ENCODE measurements at places on chromosomes 4 and X.

DNA sequence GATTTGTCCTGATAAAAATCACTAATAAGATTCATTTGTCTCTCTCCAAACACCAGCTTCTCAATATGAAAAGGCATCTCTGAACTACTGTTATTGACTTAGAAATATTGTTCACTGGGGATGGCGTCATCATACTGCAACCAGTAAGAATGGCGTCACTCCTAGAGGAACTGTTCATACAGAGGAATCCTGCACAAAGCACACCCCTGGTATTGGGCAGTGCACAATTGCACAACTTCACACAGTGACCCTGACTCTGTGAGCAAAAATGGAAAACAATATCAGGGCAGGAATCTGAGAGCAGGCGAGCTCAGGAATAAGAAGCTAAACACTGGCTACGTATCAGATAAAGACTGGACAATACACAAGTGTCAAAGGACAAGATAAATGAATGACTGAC, 66.7 kb upstream of the PNPLA4 start:
- no peak for DNase-seq

- no peak for DNase-seq
These were observed 91.3 kb downstream of the GUCY2F start for GRCh38 chrX:109390556-109390955.

DNA sequence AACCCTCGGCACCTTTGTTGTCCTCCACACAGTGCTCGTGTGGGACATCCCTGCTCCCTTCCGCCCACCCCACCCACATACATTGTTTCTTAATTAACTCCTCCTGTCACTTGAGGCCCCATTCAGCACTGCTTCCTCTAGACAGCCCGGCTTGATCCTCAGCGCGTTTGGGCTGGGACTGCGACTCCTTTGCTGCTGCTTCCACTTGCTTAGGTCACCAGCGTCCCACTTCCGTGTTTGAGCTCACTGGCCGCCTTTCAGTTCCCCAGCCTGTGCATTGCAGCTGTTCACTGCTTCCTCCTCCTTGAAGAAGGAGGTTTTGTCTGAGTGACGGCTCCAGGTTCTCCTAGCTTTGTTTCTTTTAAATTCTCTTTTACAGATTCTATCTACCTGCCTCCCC, 16.1 kb downstream of the RNF4 start:
- no peak for DNase-seq

- DNase-seq, result no peak
These were observed 22.3 kb upstream of the HERC3 start for GRCh38 chr4:88570001-88570400.

DNA sequence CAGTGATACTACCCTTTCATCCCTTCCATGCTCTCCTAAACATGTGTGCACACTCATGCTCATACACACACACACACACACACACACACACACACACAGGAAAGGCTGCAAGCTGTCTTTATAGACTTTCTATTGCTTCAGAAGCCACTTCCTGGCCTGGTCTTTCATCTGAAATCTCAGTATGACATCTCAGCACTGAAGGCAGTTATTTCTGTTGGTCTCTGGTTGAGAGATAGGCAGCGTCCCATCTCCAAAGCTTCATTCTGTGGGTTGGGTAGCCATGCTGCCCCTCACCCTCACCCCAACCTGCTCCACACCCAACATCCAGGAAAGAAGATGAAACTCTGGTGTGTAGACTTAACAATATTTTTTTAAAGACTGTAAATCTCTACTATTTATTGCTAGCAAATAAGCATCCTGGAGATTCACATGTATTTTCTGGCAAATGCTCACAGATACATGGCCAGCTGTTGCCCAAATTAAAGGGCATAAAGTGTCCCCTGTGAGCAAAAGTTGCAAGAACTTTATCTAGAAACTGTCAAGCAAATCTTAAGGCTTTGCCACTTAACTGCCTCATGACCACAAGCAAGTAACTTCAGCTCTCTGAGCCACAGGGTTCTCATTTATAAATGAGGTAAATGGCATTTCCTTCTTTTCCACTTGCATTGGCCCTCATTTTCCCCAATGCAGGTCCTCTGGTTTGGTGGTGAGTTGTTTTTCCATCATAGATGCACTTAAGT, 189.8 kb upstream of the AFF2 start:
- DNase-seq, result no peak

DNA sequence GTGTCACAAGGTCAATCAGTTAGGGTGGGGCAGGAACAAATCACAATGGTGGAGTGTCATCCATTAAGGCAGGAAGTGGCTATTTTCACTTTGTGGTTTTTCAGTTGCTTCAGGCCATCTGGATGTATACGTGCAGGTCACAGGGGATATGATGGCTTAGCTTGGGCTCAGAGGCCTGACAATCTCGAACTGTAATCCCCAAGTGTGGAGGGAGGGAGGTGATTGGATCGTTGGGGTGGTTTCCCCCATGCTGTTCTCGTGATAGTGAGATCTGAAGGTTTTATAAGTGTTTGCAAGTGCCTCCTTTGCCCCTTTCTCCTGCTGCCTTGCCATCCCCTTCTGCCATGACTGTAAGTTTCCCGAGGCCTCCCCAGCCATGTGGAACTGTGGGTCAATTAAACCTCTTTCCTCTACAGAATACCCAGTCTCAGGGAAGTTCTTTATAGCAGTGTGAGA, 36.7 kb upstream of the STS start:
- no peak for DNase-seq

DNA sequence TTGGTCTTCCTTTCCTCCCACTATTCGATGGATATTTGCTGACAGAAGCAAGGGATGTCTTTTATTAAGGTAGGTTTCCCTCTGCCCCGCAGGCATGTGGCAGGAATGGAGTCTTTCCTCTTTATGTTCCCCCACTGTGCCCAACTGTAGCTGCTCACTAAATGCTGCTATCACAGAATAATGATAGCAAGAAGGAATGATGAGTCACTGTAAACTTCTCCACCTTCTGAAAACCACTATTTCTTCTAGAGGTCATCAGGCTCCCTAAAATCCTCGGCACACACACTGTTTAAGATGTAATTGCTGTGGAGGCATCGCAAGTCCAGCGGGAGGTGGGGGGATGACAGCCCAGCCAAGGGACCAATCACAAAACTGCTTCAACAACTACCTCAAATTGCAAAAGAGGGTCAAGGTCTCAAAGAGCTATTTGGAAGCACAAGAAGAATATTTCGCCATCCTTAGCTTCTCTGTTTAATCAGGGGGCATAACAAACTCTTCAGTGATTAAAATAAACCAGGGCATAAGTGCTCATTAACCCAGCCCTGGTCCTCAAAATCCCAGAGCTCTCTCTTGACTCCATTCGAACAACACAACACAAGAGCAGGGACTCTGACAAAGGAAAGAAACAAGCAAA, 13.9 kb downstream of the QDPR start:
- no peak for DNase-seq

GRCh38 chrX:151694661-151695582, at the start of gene PRRG3:
Gene PRRG3, plus strand, starts transcription at chrX:151695458. Its CDS starts 3,357 bp downstream, at chrX:151698815.
- no peak for DNase-seq

DNA sequence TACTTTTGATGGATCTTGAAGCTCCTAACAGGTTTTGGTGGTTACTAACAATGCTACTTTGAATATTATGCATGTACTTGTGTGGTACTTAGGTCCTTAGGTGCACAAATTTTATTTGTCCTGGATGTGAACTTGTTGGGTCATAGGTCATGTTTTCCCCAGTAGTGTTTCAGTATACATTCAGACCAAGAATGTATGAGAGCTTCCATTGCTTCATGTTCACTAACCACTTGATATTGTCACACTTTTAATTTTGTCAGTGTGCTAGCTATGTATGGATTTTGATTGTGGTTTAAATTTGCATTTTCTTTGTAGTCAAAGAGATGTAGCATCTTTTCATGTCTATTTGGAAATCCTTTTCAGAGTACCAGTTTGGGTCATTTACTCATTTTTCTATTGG, 32.2 kb downstream of the CLCN3 start:
- no peak for DNase-seq

GRCh38 chr4:152936446-152937335, 568 bp downstream of the FHDC1 start:
- DNase-seq, result no peak

DNA sequence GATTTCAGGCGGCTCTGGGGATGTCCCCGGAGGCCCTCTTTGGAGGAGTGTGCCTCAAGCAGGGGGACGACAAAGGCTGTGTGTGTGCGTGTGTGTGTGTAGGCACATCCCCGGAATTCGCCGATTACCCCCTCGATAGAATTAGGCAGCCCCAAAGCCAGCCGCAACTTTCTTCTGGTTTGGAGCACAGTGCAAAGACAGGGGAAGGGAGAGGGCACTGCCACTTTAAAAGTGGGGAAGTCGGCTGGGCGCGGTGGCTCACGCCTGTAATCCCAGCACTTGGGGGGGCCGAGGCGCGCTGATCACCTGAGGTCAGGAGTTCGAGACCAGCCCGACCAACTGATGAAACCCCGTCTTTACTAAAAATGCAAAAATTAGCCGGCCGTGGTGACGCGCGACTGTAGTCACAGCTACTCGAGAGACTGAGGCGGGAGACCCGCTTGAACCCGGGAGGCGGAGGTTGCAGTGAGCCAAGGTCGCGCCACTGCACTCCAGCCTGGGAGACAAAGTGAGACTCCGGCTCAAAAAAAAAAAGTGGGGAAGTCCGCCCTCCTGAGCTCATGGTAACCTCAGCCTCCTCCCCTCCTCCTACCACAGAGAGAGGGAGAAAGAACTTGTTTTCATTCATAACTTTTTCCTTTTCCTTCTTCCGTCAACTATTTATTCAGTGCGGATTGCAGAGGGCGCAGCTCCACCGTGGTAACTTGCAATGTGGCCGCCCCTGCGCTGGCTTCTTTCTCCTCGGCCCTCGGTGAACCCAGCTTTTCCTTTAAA, 2.4 kb downstream of the SPRY1 start:
- DNase-seq, result no peak

DNA sequence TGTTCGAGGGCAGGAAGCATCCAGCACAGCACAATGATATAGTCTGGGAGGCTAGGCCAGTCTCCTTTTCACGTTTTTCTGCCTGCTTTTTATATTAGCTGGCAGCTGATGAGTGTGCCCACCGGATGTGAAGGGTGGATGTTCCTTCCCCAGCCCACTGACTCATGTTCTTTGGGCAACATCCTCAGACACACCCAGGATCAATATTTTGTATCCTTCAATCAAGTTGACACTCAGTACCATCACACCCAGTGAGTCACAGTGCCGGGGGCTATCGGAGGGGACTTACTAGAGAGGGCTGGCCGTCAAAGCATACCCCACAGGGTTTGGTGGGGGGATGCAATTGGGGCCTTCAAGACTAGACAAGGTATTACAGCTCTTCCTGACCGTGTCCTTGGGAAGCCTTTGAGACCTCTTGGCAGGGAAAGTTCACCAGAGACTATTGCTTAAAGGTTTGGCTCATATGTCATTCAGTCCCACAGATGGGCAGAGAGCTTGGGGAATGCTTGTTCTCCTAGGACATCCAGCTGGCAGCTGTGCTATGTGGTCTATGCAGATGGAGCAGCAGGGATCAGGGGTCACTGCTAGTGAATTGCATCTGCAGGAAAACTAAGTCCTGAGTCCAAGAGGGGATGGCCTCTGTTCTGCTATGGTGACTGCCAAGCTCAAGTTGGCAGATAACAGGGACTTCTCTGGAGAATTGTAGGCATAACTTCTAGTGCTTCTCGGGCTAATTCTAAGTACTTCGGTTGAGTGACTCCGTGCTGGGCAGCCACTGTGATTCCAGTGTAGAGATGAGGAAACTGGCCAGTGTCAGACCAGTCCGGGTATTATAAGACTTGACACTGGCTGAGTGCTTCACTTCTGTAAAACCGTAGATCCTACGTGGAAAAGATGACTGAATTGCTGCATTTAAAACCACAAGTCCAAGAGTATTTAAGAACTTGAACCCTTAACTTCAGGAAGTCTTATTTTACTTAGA, 12.9 kb upstream of the WDR1 start:
- DNase-seq, result no peak

DNA sequence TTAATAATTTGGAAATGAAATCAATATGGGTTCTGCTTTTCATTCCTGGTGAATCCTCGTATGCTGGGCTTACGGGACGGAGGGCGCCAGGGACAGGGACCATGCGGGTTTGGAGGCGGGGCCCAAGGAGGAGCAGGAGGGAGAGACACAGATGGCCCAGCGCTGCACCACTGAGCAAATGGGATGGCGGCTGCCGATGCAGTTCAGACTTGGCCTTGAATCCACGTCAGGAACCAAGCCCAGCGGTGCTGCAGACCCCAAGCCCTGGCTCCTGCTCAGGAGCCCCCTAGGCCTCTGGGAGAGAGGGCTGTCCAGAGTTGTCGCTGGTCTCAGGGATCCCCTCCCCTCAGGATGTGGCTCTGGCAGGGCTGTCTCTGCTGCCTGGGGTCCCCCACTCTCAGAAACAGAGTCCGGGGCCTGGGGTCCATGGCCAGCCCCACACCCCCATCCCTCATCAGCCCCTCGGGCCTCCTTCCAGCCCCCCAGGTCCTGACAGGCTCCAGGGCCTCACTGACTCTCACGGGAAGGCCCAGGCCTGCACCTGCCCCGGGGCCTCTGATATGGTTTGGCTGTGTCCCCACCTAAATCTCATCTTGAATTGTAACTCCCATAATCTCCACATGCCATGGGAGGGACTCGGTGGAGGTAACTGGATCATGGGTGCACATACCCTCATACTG, 75.2 kb downstream of the FAM53A start:
- no peak for DNase-seq

DNA sequence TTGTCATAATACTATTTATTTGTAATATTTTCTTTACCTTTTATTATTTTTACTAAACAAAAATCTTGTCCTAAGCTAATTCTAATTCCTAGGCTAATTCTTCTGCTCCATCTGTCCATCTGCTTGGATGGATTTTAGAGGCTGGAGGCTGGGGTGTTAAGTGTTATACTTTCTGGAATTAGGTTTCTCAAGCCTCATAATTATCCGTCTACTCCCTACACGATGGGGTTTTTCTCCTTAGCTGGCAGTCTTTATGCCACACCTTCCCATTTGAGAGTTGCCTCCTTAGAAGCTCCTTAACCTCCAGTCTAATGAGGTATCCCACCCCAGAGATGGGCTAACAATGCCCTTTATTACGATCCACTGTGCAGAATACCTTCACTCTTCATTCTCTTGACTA, 37.6 kb upstream of the LGI2 start:
- peak; percentile 80 for DNase-seq

GRCh38 chr4:170979736-170980135, 833.5 kb upstream of the GALNTL6 start:
- no peak for DNase-seq

DNA sequence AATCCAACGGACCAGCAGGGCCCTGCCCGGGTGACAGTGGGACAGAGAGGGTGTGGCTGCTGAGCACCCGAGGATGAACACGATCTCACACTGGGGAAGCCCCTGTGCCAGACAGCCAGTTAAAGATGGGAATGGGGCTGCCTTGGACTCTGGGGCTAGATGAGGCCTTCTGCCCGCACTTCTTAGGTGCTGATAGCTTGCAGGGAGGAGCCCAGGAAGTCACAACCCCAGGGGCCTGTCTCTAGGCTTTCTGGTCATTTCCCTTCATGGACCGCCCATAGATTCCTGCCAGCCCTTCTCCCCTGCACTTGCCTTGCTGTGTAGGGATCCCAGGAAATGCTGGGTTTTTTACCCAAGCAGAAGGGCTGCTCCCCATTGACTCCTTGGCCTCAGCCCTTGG, 6.2 kb downstream of the ZNF275 start:
- DNase-seq, result no peak

GRCh38 chrX:115452251-115452650, 108.7 kb upstream of the PLS3 start:
- DNase-seq, result no peak
